Smooth muscle cell of the umbilical artery (primary cell): ENCODE measurements at places on chromosomes 4 and X. TPM values are rescaled to one million over a fixed set of nuclear protein-coding genes. Genes with fewer than 3 reads are reported as not detected.

The SSX1 gene
- not detected in 2 replicates for total RNA-seq

The TENM3 gene
- total RNA-seq, result 28.5 and 44.3 TPM in 2 replicates

The TCEAL5 gene
- not detected in 2 replicates for total RNA-seq

The AMER1 gene
- 1.5 and 3.1 TPM in 2 replicates for total RNA-seq
